ENCODE measurements at places on chromosomes 3 and 15. TPM values are rescaled to one million over a fixed set of nuclear protein-coding genes. Genes with fewer than 3 reads are reported as not detected.

The FRMD5 gene
- total RNA-seq: 0.24 TPM

The VIPR1 gene
- 2.9 TPM for total RNA-seq

The TGM4 gene
- not detected for total RNA-seq

The FYCO1 gene
- total RNA-seq: 51.4 TPM

The GPR62 gene
- total RNA-seq: 0.37 TPM

The MRPL3 gene
- 92.1 TPM for total RNA-seq

The ARHGAP11A gene
- 2.4 TPM for total RNA-seq

The CPNE9 gene
- total RNA-seq: not detected

The PRTG gene
- 6.8 TPM for total RNA-seq

DNA sequence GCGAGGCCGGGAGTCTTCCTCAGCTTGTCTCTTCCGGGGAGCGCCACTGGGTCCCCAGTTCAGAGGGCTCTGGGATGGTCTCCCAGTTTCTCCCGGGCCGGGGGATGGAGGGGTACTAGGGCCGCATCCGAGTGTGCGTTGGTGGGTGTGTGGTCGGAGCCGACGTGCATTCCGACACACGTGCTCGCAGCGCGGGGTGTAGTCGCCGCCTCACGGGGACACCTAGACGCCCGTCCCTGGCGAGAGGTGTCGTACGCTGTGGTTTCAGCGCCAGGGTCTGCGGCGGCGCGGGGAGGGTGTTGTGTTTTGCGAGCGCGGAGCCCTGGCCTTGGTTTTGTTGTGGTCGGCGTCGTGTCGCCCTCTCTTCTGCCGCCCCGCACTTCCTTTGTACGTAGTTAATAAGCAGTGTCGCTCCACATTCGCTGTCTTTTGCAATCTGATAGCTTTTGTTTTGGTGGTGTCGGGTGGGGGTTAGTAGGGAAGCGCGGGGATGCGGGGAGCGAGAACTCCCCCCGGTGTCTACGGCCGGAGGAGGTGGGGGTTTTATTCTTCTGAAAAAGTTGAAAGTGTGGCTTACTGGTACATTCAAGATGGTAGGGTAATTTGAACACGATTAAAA is 2.2 kb downstream of the IGF1R start:
- DNase-seq: no peak

DNA sequence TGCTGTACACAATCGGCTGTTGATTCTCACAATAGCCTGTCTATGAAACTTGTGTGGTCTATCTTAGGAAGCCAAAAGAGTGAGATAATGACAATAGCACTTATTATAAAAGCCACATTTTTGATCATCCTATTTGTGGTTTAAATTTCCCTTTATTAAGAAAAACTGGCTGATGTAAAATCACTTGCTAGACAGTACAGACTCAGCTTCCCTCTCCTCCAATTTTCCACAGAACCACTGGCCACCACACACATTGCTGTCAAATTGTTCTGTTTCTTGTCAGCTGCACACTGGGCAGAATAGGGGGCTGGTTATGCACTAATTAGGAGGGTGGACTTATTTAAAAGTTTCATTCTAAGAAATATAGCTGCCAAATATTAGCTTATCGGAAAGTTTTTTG is 425.9 kb downstream of the EPHA3 start:
- DNase-seq: no peak

GRCh38 chr3:13102386-13103345 is 29.4 kb upstream of the IQSEC1 start:
- DNase-seq: no peak

GRCh38 chr3:197611255-197611654 is 55.5 kb upstream of the BDH1 start:
- DNase-seq: no peak

DNA sequence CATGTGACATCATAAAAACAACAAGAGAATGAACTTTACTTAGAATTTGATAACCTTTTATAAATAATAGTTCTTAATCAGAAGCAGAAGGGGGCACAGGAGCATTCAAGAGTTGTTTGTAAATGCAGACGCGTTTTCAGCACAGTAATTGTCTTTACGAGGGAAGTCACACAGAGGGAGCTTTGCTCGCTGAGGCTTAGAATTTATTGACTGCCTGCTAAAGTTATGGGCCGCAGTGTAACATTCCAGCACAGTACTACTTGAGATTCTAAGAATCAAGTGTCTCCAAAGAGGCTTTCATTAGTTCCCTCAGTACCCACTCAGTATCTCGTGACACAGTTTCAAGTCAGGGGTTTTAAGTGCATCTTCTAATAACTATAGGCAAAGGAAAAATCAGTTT is 288.7 kb downstream of the NR2F2 start:
- DNase-seq: no peak

GRCh38 chr15:65532738-65533051 is 2.4 kb downstream of the HACD3 start:
- no peak for DNase-seq

DNA sequence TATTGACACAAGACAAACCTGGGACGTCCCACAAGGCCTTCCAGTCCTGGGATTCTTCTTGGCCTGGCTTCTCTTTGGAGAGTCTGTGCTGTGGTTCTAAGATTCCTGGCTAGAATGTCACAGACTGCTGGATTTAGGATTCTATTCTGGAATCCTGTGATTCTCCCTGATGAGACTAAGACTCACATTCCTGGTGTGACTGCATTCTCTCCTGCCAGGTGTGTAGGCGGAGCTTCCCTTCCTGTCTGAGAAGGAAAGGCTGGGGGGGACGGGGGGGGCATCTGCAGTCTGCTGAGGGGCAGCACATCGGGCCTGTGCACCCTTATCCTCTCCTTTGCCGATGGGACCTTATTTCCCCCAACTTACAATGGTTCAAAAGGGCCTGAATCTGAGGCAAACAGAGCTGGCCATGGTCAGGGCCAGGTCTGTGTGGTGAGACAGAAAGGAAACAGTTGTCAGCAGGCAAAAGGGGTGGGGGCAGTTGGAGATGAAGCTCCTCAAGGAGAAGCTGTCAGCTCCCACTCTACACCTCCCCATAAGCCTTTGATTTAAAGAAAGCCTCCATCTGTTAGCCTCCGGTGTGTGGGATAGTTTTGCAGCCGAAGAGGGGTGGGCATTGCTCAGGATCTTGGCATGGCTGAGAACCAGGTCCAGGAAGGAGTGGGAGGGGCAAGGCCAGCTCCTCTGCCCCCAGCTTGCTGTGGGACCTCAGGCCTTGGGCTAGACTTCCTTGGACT is 30.9 kb downstream of the VIPR1 start:
- DNase-seq: no peak

GRCh38 chr3:180694321-180694720 is 15.0 kb upstream of the CCDC39 start:
- no peak for DNase-seq

DNA sequence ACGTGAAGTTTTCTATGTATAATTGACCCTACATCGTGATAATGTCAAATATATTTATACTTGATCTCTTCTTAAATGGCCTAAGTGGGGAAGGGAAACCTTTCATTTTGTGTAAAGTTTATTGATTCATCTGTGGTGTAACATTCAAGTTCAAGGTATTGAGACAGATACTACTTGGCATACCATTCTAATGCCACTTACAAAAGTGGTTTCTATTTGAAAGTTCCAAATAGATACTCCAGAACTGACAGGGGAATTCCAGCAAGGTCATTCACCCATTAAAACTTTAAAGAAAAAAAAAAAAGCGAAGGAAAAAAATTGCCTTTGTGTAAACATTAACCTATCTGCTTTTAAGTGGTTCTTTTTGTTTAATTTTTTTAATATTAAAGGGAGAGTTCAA is 45.3 kb upstream of the MAP3K13 start:
- no peak for DNase-seq

- no peak for DNase-seq
These were observed 32.7 kb upstream of the DCUN1D1 start for GRCh38 chr3:183013074-183013473.

DNA sequence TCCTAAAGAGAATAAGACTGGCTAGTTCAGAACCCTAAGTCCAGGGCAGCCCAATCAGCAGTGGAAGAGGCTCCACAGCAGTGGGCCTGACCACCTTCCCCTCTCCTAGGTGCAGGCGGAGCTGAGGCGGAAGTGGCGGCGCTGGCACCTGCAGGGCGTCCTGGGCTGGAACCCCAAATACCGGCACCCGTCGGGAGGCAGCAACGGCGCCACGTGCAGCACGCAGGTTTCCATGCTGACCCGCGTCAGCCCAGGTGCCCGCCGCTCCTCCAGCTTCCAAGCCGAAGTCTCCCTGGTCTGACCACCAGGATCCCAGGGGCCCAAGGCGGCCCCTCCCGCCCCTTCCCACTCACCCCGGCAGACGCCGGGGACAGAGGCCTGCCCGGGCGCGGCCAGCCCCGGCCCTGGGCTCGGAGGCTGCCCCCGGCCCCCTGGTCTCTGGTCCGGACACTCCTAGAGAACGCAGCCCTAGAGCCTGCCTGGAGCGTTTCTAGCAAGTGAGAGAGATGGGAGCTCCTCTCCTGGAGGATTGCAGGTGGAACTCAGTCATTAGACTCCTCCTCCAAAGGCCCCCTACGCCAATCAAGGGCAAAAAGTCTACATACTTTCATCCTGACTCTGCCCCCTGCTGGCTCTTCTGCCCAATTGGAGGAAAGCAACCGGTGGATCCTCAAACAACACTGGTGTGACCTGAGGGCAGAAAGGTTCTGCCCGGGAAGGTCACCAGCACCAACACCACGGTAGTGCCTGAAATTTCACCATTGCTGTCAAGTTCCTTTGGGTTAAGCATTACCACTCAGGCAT is 33.7 kb downstream of the VIPR1 start:
- no peak for DNase-seq

GRCh38 chr3:126158016-126158911 is 22.1 kb downstream of the ALDH1L1 start:
- no peak for DNase-seq

GRCh38 chr15:93486407-93487117 is 397.6 kb upstream of the RGMA start:
- no peak for DNase-seq

- no peak for DNase-seq
These were observed 7.5 kb downstream of the ARHGAP31 start for GRCh38 chr3:119301662-119302061.

DNA sequence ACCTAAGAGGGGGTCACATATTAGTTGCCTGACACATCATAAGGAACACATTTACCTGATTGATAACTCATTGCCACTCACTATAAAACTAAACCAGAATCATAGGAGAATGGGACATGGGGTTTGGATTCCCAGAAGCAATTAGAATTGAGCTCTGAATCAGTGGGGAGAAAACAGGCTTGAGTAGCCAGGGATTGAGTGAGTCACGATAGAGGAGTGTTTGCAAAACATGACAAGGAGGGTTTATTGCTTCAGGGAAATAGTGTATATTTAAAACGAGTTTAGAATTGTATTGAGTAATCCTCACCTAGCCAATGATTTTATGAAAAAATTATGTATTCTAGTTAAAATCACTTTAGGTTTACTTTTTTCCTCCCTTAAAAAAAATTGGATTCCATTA is 101.1 kb upstream of the THRB start:
- DNase-seq: no peak

All from omental fat pad (tissue), 4 donors.